ENCODE measurements at places on chromosomes 5 and 9. TPM values are rescaled to one million over a fixed set of nuclear protein-coding genes. Genes with fewer than 3 reads are reported as not detected.

The OBP2B gene
- not detected for total RNA-seq

The FOXD4 gene
- total RNA-seq = not detected

The SH3TC2 gene
- not detected for total RNA-seq

The ALDH1A1 gene
- total RNA-seq = not detected

The IL5 gene
- total RNA-seq = 1.7 TPM

The SPARC gene
- not detected for total RNA-seq

The CDH9 gene
- not detected for total RNA-seq

The SFXN1 gene
- 491 TPM for total RNA-seq

The C5orf58 gene
- not detected for total RNA-seq

The SERF1A gene
- total RNA-seq = 6.8 TPM

DNA sequence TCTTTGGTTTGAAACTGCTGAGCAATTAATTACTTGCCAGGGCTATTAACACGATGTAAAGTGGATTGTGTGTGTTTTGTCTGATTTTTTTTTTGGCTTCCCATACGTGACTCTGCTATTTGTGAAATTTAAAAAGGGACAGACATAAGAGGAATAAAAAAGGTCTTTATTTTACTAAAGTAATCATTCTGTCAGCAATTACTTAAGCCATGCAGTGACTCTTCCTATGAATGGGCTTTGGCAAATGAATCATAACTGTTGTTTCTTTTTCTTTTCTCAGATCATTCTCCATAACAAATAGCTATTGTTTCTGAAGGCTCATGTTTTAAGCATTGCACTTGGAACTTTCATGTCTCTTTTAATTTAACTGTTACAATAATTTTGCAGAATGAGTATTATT is 461.3 kb upstream of the RORB start:
- no peaks in the 10 kb centered on the region for H3K36me3 ChIP-seq
- no peak for DNase-seq
- H3K27ac ChIP-seq = no peak overlapping the region
- no peak overlapping the region for H3K4me3 ChIP-seq

DNA sequence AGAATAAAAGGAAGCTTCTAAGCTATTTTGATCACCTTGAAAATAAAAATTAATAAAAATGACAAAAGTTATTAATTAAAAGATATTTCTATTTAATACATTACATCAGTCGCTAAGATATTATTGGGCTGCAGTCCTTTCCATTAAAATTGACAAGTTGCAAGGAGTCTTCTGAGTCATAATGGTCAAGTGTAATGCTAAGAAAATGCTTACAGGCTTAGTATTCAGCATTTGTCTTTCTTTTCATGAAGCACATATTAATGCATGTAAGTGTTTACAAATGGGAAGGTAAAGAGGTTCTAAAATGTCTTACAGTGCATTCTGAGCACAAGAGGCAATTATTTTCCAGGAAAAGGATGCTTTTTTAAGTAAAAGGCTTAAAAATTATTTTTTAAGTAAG is 17.3 kb downstream of the SPINK9 start:
- H3K27ac ChIP-seq = no peak overlapping the region
- H3K36me3 ChIP-seq = no peaks in the 10 kb centered on the region
- no peaks in the 10 kb centered on the region for H3K4me1 ChIP-seq

GRCh38 chr5:77437194-77437593 is 54.9 kb downstream of the WDR41 start:
- no peak overlapping the region for H3K4me3 ChIP-seq
- no peaks in the 10 kb centered on the region for H3K27me3 ChIP-seq
- no peak for DNase-seq
- peaks cover 11% of the 10 kb centered on the region for H3K36me3 ChIP-seq
- no peak overlapping the region for H3K27ac ChIP-seq

DNA sequence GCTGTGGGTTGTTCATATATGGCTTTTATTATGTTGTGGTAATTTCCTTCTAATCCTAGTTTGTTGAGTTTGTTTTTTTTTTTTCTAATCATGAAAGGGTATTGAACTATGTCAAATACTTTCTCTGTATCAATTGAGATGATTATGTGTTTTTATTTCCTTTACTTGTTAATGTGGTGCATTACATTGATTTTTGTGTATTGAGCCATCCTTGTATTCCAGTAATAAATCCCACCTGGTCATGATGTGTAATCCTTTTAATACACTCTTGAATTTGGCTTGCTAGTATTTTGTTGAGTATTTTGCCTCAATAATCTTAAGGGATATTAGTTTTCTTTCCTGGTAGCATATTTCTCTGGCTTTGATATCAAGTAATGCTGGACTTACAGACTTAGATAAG is 13.1 kb upstream of the ERCC6L2 start:
- no peak for DNase-seq
- peaks cover 14% of the 10 kb centered on the region for H3K36me3 ChIP-seq
- peaks cover 12% of the 10 kb centered on the region for H3K4me1 ChIP-seq
- H3K4me3 ChIP-seq = no peak overlapping the region

- H3K27ac ChIP-seq = no peak overlapping the region
- no peaks in the 10 kb centered on the region for H3K36me3 ChIP-seq
- H3K4me3 ChIP-seq = no peak overlapping the region
- no peaks in the 10 kb centered on the region for H3K4me1 ChIP-seq
These were observed 92.1 kb downstream of the CAVIN4 start for GRCh38 chr9:100669968-100670367.

- no peak overlapping the region for H3K4me3 ChIP-seq
- no peaks in the 10 kb centered on the region for H3K36me3 ChIP-seq
- peaks cover 3% of the 10 kb centered on the region for H3K27me3 ChIP-seq
- peaks cover 18% of the 10 kb centered on the region for H3K4me1 ChIP-seq
These were observed 173.5 kb downstream of the FGF1 start for GRCh38 chr5:142512043-142513042.

- no peaks in the 10 kb centered on the region for H3K4me1 ChIP-seq
- no peak overlapping the region for H3K27ac ChIP-seq
- no peaks in the 10 kb centered on the region for H3K27me3 ChIP-seq
- DNase-seq = no peak
These were observed 222.6 kb upstream of the PIK3R1 start for GRCh38 chr5:67992923-67993322.

DNA sequence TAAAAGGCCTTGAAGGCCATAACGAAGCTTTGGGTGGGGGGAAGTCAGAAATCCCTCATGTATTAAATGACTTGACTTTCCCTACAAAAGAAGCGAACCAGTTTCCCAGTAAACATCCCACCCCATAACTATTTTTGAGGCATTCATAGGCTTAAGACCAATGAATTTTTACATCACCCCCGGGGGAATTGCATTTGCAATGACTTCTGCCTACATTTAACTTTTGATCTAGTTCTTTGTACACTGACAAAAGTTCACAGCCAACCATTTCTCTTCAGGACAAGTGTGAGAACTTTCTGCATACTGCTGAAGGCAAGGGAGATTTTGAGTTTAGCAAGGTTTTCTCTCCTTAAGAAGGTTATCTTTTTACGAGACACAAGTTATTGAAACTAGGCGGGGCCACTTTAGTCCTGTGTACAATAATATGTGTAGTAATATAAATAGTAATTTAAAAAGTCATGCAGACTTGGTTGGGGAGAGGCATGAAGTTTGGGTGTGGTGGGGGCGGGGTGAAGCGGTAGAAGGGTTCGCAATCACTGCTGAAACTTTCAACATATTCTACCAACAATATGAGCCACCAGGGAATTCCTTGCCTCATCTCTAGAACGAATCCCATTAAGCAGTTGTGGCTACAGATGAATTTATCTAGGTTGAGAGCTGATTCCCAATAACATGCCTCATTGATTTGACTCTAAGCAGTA is 2.5 kb downstream of the TJP2 start:
- H3K36me3 ChIP-seq = no peaks in the 10 kb centered on the region
- peaks cover 30% of the 10 kb centered on the region for H3K27me3 ChIP-seq
- H3K4me3 ChIP-seq = no peak overlapping the region
- H3K4me1 ChIP-seq = peaks cover 43% of the 10 kb centered on the region

GRCh38 chr9:136201609-136202453 is 3.1 kb downstream of the LHX3 start:
- DNase-seq = no peak
- peaks cover under 1% of the 10 kb centered on the region for H3K36me3 ChIP-seq
- peaks cover under 1% of the 10 kb centered on the region for H3K4me1 ChIP-seq
- H3K27ac ChIP-seq = no peak overlapping the region
- H3K27me3 ChIP-seq = peaks cover 43% of the 10 kb centered on the region
- H3K4me3 ChIP-seq = no peak overlapping the region

GRCh38 chr5:175384724-175385552 is 59.0 kb downstream of the DRD1 start:
- H3K27ac ChIP-seq = no peak overlapping the region
- H3K27me3 ChIP-seq = peaks cover 17% of the 10 kb centered on the region
- H3K36me3 ChIP-seq = no peaks in the 10 kb centered on the region

DNA sequence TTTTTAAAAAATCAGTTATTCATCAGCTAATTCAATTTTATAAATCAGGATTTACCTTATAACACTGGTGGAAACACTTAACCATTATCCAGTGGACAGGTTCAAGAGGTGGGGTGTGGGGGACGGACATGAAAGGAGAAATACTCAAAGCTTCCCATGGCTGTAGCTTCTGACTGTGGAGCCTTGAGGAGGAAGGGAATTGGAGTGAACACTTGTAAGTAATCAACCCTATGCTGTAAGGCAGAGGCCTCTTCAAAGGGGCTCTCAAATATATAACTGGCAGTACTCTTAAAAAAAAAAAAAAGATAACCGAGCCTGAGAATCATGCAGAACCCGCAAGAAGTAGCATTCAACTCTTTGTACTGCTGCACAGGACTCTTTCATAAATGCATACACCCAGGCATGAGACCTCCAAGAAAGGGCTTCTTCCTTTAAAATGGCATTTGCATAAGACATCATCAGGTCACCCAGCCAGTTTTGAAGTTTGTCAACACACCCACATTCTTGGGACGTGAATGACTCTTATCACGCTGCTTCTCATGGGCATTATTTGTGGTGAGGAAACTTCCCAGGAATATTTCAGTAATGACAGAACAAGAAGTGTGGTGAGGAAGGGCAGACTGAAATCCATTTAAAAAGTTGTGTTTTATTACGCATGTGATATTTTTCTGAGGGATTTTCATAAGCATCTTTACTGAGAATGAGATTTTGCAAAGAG is 8.1 kb downstream of the OSMR start:
- peaks cover 15% of the 10 kb centered on the region for H3K27me3 ChIP-seq
- no peak overlapping the region for H3K27ac ChIP-seq
- no peak overlapping the region for H3K4me3 ChIP-seq
- H3K4me1 ChIP-seq = no peaks in the 10 kb centered on the region
- H3K36me3 ChIP-seq = no peaks in the 10 kb centered on the region
- no peak for DNase-seq
